ENCODE measurements at places on chromosomes 3 and 15.

DNA sequence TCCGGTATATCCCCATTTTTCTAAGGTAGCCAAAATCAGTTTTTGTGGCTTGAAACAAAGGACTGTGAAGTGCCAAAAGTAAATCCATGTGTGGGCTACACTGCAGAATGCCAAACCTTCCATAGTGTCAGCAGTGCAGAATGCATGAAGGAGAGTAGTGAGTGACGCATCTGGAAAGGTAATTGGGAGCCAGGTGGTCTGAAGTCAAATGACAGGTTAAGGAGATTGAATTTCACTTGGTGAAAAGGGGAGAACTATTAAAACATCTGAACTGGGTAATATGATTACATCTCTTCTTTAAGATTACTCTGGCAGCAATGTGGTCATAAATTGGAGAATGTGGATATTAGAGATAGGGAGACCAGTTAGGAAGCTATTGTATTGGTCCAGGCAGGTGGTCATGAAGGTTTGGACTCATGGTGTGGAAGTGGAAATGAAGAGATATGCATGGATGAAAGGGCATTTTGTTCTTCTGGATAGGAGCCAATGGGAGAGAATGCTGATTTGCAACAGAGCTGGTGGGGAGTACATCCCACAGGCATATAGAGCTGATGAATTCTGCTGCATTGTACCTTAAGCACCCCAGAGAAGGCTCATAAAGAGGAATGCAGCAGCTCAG lies 118.2 kb downstream of the ECT2 start:
- DNase-seq = no peak

DNA sequence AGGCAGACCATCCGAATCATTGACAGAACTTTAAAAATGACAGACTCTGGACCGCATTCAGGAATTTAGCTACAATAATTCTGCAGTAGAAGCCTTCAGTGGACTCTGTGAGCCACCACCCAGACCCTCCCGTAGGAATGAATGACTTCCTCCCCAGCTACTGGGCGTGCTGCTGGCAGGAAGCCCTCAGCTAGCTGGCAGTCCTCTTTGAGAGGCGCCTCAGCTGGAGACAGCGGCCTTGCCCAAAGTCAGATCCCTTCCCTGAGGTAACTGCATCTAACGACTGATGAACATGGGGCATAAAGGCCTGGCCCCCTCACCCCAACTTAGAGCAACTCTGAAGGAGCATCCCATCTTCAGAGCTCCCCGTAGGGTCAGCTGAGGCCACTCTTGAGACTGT lies 25.8 kb downstream of the CRABP1 start:
- no peak for DNase-seq

DNA sequence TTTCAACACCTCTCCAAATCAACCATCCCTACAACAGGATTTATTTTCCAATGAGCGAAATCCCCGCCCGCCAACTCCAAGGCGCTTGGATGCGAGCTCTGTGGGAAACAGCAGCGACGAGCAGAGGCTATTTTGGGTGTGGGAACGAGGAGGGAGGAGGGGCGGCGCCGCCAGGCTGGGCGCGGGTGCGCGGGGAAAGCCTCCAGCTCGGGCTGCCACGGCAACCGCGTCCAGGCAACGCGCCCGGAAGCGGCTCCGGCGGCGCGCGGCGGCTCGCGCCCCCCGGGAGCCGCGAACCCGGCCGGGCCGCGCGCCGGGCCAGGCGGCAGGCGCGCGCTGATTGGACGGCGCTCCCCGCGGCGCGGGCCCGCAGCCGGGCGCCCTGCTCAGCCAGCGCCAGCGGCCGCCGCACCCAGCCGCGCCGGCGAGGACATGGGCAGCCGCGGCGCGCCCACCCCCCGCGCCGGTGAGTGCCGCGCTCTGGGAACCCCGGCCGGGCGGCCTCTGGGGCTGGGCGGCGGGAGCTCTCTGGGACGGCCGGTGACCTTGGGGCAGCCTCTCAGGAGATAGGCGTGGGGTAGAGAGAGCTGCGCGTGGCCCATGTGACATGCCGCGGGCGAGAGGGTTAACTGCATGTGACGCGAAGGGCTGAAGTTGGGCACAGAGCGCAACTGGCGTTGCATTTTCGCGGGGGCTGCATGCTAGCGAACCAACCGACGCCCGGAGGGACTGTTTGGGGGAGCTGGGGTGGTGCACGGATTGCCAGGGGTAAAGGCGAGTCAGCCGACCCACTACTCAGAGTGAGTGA lies at the start of gene FAM81A:
TSS of gene FAM81A (plus strand) at position 370 of the 808 bp plus-strand sequence. CDS start 20,441 bp downstream, outside the sequence.
- peak; percentile 81 for DNase-seq

- DNase-seq = no peak
Observed at GRCh38 chr3:176787506-176787905, 409.8 kb downstream of the TBL1XR1 start.

DNA sequence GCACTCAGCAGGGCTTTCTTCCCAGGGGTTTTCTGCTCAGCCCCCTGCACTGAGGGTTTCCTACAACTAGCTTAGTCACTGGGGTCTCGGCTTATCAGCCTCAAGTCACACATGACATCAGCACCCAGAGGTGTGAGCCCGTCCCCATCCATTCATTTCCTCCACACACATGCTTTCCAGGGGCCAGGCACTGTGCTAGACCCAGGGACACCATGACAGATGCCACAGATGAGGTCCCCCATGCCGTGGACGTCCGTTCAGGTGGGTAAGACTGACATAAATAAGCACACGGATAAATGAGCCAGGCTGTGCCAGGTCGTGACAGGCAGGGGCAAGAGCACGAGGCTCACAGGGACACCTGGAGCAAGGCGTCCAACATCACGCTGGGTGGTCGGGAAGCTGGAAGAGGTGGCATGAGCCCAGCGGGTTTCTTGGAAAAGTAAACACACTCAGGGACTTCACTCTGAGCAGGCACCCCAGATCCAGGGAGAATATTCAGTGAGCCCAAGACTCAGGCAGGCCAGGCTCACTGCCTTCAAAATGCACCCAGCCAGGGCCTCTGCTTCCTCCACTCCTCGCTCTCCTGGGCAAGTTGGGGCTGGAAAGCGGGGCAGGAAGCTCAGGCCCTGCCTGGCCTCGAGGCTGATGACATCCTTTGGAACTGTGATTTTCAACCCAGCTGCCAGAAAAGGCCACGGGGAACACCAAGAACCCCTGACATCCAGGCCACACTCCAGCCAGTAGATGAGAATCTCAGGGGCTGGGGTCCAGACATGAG lies 139.3 kb downstream of the CHSY1 start:
- no peak for DNase-seq

DNA sequence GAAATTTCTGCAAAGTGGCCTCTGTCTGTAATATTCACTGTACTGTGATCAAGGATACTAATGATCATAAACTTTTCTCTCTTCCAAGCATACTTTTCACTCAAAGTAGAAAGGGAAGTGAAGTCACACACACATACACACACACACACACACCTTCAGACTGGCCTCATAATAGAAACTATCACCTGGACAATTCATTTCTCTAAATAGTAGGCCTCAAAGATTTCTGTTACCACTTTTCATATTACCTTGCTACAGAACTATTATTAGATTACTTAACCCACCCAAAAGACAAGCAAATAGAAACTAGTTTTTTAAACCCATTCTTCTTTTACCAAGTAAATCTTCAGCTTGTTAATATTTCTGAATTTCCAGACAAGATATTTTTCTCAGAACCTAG lies 12.2 kb downstream of the CPB1 start:
- DNase-seq = no peak

DNA sequence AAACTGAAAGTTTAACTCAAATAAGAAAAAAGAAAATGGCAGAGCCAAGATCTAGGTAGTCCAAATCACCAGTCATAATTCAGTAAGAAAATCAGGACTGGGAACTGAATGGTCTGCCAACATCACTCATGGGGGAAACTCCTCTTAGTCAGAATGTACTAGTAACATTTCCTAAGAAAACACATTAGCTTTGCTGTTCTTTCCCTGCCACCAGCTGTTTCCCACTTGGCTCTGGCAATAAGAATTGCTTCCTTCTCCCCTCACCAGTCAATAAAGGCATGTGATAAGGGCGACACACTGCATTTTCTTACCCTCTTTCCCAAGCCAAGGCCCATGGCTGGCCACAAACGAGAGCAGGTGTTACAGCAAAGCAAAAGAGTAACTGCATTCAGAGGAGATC lies 46.1 kb downstream of the PIK3R4 start:
- DNase-seq = no peak
